ENCODE measurements at places on chromosomes 2 and 18.
A peak's percentile ranks its signal among the peaks of the same experiment; 100 is the strongest.

GRCh38 chr18:45687621-45688020 is 36.4 kb upstream of the SLC14A1 start:
- no peak for DNase-seq

GRCh38 chr2:46145017-46145416 is 152.2 kb upstream of the EPAS1 start:
- DNase-seq = no peak

- peak; percentile 40 for DNase-seq
These were observed 291.6 kb downstream of the TNS1 start for GRCh38 chr2:217711188-217711587.

- no peak for DNase-seq
These were observed at the start of gene TBR1 for GRCh38 chr2:161415987-161416707. Gene TBR1 (plus strand): TSS chr2:161416297. CDS start chr2:161416411, 114 bp downstream.

DNA sequence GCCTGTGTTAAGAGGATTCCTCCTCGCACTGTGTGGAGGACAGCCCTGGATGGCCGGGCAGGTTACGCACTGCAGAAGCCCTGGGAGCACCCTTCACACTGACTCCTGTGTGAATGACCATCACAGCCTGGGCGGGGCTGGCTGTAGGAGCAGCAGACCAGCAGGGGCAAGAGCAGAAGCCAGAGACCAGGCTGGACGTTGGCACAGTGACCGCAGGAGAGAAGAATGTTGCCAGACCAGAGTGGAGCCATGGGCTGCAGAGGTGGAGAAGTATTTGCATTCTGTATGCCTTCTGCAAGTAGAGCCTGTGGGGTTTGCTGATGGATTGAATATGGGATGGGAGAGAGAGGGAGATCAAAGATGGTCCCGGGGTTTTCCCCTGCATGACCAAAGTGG is 23.1 kb downstream of the LRRFIP1 start:
- no peak for DNase-seq

DNA sequence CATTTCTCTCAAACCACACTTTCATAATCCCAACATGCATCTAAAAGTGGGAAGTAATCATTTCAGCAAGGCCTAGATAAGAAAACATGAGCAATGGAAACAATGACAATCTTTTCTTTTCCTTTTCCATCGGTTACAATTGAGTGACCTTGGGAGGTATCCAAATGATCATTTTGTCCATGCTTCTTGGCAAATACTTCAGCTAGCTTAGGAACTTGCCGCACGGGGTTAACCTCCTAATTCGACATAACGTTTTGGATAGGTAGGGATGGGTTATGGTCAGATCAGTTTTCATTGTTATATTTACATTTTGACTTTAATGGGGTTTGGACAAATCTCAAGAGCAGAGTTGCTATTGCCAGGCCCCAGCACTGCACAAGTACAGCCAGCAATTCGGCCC is 4.6 kb upstream of the PTPRM start:
- no peak for DNase-seq

GRCh38 chr2:173053043-173053699 is 22.5 kb upstream of the MAP3K20 start:
- no peak for DNase-seq

DNA sequence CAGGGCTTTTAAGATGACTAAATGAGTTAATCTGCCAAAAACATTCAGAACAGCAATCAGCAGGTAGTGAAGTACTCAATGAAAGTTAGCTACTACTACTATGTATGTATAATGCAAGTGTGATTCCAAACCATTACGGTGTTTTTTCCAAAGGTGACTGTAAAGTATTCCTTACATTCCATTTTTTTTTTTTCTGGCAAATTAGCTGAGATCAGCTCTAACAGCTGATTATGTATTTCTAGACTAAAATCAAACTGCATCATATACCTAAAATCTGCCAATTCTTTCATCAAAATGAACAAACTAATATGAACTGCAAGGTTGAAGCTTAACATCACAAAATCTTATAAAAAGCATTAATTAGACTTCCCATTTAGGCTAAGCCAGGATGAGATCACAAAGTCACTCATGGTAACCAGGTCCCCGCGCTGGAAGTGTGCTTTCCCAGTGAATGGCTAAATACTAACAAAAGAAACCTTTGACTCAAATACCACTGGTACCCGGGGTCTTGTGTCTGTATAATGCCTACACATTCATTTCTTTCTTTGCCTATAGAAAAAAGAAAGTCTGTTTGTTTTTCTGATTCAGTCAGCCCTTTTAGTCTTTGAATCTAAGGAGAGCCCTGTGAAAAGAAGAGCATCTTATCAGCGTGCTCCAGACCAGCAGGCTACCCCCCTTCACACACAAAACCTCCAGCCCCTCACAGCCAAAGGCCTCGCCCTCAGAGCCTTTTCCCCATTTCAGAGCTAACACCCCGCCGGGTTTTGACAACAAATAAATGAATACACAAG is 88.3 kb downstream of the RBMS1 start:
- DNase-seq = no peak

GRCh38 chr2:208929894-208930427 is 493.9 kb upstream of the MAP2 start:
- DNase-seq = no peak

DNA sequence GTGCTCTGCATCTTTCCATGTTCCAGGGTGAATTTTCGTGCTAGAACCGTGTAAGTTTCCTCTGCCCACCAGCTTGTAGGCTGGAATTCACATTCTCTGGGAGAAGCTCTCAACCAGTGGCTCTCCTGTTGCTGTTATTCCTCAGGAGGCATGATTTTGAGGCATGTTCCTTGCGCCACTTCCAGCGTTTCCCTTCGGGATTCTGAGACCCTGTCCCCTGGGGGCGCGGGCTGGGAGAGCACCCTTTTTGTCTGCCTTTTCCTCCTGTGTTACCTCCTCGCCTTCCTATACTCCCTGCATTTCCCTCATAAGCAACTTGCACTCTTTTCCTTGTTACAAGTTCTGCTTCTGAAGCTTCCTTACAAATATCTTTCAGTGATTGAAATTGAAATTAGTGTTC is 156.4 kb downstream of the PTPRM start:
- no peak for DNase-seq

DNA sequence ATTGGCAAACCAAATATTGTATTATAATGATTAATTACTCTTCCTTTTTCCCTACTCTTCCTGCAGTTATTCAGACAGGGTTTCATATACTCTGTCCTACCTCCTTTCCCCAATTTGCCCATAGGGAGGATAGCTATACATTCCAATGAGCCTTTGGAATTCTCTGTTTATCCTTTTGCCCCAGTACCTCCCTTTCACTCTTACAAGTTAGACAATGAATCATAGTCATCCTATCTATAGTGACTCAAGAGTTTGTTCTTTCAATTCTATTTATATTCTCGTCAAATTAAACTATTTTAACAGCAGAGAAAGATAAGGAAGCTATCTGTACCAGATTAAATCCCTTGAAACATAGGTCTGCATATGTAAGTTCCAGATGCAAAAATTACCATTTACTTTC is 437.5 kb downstream of the NR4A2 start:
- DNase-seq = no peak

DNA sequence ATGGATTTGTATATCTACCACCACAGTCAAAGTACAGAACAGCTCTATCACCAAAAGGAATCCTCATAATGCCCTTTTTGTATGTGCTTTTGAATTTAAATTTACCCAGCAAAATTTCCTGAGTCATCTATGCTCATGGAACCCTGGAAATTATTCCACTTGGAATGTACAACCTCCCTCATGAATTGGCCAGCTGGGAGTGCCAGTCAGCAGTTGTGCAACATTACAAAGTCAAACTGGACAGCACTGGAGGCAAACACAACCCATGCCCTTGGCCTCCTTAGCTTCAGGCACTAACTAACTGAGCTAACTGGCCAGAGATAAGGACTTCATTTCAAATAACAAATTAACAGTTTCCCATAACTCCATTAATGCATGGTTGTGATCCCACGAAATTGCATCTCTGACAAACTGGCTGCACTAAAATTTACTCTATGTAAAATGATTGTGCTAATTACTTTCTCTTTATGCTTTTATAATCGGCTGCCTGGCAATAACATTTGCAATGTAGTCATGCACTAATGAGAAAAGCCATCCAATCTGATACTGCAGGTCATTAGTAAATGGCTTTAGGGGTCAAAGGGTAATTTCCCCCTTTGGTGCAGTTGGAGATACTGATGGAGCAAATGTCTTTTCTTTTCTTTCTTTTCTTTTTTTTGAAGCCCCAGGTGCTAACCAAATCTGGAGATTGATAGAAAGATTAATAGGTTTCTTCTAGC is 270.5 kb downstream of the ACTR3 start:
- no peak for DNase-seq

DNA sequence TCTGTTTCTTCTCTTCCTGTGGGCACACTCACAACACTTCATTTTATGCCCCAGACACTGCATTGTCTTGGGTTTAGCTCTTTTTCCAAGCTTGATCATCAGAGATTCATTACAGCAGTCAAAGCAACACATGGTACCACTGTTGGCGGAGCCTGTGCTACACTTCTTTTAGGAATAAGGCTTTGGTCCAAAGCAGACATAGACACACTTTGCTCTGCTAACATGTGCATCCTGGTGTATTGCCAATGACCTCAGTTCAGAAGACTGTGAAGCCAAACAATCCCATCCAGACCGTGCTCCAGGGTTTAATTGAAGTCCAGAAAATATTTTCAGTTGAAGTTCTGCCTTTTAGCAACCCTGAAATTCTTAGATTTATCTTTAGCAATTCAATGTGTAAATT is 354.6 kb upstream of the RAB12 start:
- DNase-seq = no peak

DNA sequence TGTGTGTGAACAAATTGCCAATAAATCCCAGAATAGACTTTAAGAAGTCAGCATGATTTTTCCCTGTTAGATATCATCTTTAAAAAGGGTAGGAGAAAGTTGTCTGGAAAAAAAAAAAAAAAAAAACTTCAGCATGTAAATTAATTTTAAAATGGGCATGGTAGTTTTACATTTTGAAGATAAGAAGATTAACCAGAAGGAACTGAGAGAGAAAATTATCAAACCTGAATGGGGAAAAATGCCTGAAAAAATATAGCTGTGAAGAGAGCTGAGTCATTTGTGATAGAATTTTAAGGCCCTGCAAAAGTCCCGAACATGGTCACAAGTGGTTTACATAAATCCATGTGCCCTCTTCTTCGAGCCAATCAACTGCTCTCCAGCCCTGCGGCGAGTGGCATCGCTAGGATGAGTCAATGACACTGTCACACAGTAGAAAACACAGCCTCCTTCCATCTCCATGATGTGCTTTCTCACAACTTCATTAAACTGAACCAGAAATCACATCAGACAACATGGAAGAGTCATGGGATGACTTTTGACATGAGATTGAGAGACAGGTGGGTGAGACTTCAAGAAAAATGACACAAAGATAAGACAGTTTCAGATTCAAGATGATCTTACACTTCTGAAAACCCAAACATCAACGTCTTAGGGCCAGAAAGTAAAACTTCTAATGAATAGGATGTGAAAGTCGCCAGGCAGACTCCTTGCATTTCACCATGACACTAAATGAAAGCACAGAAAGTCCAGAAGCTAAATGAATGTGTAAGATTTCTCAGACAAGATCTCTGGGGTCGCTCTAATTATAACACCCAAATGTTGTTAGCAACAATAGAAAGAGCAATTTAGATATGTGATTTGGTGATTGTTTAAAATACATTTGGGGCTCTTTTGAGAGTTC is 273.0 kb upstream of the ID2 start:
- DNase-seq = no peak

GRCh38 chr2:28558918-28559317 is 63.1 kb downstream of the PLB1 start:
- no peak for DNase-seq

DNA sequence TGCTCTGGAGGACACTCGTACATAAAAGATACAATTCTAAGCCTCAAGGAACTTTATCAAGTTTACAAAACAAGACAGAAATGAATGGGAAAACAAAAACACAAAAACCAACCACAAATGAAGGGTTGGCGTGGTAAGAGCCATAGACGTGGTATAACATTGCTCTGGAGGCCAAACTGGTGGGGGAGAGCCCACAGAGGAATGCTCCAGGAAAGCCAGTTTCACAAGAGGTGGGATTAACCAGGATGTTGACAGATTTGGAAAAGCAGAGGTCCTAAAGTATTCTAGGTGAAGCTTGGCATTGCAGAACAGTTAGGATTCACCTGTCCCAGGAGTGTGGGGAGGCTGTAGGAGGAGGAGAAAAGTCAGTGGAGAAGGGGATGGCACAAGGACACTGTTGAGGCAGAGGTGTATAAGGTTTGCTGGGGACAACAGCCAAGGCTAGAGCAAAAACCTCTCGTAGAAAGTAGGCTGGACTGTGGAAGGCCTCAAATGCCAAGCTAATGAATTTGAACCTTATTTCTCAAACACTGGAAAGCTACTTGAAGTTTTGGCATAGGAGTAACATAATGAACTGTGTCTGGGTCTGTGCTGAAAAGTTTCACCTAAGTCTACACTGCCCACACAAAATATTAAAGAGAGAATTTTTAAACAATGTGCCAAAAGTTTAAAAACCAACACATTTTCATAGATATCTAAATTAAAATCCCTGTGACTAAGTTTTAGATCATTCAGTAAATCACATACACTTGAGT is 135.1 kb downstream of the THADA start:
- DNase-seq = no peak

GRCh38 chr2:121336528-121337294 is 51.7 kb upstream of the TFCP2L1 start:
- DNase-seq = no peak

DNA sequence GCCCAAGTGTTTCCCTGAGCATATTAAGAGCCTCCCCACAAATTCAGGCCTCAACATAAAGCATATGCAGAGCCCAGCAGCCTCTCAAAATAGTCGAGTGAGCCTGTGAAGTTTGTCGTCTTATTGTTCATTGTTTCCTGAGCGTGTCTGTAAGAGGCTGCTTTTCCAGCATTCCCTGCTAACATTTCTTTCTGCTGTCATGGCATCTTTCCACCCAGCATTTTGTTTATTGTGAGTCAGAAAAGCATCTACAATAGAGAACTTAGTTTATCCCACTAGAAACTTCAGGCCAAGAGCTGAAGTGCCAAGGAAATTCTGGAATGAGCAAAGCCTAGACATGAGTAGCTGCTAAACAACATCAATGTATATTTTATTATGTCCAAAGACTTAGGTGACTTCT is 46.3 kb upstream of the STAM2 start:
- peak; percentile 62 for DNase-seq

DNA sequence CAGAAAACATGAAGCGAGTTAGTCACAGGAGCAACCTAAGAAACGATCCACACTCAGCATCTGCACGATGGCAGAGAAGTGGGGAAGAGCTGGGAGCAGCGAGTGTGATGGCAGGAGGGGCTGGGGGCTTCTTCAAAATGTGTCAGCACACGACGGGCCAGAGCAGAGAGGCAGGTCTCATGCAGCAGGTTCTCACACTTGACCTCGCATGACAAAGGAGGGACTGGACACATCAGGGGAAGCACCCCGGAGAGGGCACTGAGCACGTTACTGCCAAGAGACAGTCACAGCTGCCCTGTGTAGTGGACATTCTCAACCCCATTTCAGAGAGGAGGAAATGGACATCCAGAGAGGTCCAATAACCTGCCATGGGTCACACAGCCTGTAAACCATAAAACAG is 104.1 kb upstream of the CAPN13 start:
- no peak for DNase-seq

DNA sequence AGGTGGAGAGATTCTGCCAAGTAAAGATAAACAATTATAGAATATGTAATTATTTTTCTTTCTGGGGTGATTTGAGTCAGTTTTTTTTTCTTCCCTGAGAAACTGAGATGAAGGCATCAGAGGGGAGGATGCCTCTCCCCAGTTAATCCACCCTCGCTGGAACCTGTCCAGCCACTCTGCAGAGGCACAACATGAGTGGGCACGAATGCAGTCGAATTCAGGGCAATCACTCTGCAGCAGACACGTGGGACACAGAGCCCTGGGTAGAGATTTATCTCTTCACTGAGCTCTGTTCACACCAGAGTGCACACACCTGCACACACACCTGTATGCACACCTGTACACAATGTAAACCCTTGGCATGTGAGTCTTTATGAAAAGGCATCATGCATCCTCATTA is 154.2 kb downstream of the DCDC2C start:
- DNase-seq = no peak
